ENCODE measurements at places on chromosomes 5 and 9. TPM values are rescaled to one million over a fixed set of nuclear protein-coding genes. Genes with fewer than 3 reads are reported as not detected.

DNA sequence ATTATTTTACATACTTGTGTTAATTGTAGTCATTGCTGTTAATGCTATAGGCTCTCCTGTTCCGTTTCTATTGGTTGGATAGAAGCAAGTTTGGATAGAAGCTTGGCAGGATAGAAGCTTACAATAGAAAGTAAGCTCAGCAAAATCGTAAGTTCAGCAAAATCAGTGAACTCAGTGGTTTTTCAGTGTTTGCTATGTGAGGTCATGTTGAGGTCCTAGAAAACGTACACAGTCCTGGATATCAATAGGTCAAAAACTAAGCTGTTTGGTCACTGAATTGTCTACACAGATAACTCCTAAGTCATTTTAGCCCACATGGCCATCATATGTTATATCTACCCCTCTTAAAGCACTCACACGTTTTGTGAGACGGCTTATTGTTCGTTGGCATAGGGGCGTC is 299.4 kb downstream of the MAN2A1 start:
- DNase-seq: no peak

DNA sequence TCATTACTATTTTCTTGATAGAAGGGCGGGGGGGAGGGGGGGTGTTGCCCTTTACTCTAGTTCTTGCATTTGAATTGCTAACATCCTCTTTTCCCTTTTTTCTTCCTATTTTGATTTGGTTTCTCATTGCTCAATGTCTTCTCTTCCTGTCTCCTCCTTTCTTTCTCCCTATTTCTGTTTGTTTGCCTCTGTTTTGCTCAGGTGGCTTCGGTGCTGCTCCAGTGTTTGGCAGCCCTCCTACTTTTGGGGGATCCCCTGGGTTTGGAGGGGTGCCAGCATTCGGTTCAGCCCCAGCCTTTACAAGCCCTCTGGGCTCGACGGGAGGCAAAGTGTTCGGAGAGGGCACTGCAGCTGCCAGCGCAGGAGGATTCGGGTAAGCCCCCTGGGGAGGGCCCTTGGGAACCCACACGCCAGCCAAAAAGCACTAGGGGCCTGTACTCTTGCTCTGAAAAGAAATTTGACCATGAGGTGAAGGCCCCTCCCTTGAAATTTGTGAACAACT is 48.3 kb downstream of the FAM78A start:
- DNase-seq: no peak

The IGFBPL1 gene
- polyA plus RNA-seq: 10.4 TPM

The KIAA1958 gene
- polyA plus RNA-seq: 14.4 TPM

DNA sequence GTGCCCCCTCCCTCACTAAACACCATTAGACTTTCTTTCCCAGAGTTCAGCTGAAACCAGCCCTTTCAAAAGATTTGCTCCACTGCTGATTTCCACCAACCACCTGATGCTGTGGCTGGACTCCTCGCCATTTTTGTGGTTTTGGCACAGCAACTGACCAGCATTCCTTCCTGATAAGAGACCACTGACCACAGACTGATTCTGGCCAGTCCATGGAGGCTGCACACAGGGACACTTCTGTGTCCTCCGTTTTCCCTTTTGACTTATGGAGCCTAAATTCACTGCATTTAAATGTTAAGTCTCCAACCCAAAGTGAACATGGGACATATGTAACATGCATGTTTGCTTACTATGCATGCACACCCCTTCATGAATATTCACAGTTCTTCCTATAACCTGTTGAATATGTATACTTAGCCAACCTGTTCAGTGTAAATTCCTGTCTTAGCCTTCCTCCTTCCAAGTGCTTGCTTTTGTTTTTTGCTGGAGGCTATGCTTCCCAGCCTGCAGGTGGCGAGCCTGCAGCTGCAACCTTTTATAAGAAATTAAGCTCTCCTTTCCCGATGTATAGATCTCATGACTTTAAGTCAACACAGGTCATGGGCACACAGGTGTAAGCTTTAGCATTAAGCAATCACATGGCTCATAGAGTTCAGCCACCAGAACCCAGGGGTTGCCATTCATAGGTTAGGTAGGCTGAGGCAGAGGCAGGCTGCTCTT is 78.7 kb downstream of the ACTL7B start:
- no peak for DNase-seq

The PHF24 gene
- 46.0 TPM for polyA plus RNA-seq

- no peak for DNase-seq
Observed at GRCh38 chr5:131812371-131813160, 15.7 kb upstream of the FNIP1 start.

The C1QTNF3 gene
- 30.3 TPM for polyA plus RNA-seq

- peak; percentile 56 for DNase-seq
Observed at GRCh38 chr5:123756318-123756665, 244.3 kb downstream of the CSNK1G3 start.

DNA sequence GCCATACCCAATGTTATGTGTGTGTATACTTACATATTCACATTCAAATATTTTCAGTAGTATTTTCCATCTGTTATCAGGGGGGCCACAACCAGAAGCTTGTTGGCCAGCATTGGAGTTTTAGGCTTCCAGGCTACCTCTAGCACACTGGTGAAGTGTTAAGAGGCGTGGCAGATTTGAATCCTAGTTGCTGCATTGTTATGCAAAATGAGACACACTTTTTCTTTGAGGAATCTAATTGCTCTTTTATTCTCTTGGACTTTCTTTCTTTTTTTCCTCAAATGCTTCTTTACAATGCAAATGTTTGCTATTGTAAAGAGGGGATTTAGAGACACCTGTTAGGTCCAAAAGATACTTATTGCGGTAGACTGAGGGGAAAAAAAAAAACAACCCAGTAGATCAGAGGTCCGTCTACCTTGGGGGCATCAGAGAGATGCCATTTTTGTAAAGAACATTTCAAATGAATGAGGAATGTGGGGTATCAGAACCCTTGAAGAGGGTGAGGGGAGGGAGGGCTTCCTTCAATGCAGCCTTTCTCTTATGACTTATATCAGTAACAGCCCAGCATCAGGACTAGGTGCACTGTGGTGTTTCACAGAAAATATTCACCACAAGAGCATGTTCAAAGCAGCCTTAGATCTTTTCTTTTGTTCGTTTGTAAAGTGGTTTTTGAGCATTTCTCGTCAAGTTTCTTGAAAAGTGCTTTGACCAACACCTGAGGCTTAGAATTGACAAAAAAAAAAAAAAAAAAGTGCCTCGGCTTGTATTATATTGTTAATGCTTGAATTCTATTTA is 3.8 kb downstream of the SMARCA2 start:
- no peak for DNase-seq

The DYNC2I2 gene
- 63.1 TPM for polyA plus RNA-seq

- DNase-seq: no peak
Observed at GRCh38 chr5:158732345-158732744, 367.4 kb downstream of the EBF1 start.

The TAF11L10 gene
- not detected for polyA plus RNA-seq

- DNase-seq: no peak
Observed at GRCh38 chr5:116441223-116441622, 133.4 kb downstream of the SEMA6A start.

All from spinal cord (tissue), 10 donors.